CD4-positive, alpha-beta T cell treated with Interleukin-4 for 4 hours (primary cell): ENCODE measurements at places on chromosomes 2 and 18.
A peak's percentile ranks its signal among the peaks of the same experiment; 100 is the strongest.

GRCh38 chr18:69894467-69894866 is 53.2 kb downstream of the CD226 start:
- DNase-seq: no peak

DNA sequence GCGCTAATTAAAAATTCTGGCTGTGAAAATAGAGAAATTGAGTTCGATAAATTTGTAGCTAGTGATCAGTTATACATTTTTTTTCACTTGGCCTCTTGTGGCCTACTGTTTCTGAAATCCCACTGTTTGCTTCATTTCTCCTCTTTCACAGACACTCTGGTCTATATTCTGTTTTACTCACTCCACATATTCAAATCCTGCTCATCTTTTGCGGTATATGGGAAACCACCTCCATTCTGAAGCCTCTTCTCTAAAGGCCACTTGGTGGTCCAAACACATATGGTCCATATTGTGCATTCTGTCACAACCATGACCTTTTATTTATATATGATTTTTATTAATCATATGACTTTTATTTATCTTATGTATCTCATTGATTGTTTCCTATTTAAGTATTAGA is 67.0 kb downstream of the MYO1B start:
- DNase-seq: no peak

DNA sequence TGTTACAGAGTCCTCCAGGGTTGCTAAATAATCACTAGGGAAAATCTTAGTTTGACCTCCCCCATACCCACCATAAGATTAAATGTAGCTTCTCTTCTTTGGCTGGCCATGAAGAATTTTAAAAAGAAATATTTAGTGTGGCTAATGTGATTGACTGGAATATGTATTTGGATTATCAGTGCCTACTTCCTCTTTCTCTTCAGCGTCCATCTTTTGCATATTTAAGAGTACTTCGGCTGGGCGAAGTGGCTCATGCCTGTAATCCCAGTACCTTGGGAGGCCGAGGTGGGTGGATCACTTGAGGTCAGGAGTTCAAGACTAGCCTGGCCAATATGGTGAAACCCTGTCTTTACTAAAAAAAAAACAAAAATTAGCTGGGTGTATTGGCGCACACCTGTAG is 28.8 kb downstream of the ADAM23 start:
- no peak for DNase-seq

DNA sequence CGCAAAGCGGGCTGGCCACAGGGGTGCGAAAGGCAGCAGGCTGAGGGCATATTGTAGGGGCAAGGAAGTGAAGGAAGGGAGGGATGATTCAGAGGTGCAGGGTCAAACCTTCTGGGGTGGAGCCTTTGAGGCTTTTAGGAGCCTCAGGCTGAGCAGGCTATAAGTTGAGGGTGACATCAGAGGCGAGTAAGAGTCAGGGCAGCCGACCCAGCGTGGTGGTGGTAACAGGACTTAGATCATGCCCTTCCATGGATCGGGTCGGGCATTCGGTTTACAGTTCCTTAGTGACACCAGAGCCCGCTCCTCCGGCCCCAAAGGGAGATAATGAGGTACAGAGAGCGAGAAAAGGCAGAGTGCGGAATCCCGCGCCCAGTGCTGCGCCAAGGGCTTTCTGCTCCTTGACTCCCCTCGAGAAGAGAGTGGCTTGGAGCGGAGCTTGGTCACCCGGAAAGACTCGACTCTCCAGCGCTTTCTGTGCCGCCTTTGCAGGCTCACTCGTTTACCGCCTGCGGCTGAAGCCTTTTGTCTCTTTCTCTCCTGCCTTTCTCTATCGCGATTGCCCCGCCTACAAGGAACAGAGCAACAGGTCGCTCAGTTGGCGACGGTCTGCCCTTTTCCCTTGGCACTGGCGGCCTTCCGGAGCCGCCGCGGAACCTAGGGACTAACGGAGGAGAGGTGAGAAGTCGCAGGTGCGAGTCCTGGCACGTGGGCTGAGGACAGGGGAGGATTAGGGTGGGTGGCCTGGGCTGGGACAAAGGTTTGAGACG is 720 bp downstream of the LBX2 start:
- DNase-seq: peak; percentile 40

DNA sequence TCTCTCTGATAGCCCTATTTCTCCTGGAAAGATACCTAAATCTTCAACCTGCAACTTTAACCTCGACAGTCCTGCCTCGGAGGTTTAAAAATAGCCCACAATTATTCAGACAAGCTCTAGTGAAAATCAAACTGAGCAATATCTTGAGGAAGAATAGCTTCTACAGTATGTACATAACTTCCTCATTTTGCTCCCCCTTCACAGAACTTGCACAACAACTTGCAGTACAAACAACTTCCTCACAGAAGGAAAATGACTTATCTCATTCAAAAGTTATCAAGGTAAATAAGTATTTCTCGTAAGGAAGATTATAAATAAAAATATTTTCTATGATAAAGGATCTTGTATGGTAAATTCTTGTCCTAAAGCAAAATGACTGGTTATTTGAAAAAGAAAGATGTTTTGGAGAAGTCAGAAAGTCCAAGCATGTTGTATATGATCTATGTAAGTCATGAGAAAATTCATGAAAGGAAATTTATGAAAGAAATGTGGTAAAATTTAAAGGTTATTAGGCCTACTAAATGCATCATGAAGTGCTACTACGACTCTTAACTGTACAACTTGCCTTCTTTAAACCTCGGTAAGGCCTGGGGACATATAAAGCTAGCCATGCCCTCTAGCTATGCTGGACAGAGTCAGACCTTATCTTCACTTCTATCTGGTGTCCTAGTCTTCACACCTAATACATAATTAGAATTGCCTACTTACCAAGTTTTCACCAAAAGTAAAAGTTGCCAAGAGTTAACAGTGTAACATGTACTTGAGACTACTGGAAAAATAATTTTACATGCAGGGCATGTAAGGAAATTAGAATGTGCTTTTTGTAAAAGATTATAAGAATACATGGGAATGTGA is 394.5 kb downstream of the DLGAP1 start:
- no peak for DNase-seq

GRCh38 chr2:207914716-207915115 is 110.6 kb downstream of the PLEKHM3 start:
- DNase-seq: no peak

- peak; percentile 10 for DNase-seq
These were observed 33.7 kb downstream of the MREG start for GRCh38 chr2:215979620-215980019.

- DNase-seq: no peak
These were observed 694.9 kb downstream of the KCNJ3 start for GRCh38 chr2:155393406-155393805.
